ENCODE measurements at places on chromosomes 6 and 20.

DNA sequence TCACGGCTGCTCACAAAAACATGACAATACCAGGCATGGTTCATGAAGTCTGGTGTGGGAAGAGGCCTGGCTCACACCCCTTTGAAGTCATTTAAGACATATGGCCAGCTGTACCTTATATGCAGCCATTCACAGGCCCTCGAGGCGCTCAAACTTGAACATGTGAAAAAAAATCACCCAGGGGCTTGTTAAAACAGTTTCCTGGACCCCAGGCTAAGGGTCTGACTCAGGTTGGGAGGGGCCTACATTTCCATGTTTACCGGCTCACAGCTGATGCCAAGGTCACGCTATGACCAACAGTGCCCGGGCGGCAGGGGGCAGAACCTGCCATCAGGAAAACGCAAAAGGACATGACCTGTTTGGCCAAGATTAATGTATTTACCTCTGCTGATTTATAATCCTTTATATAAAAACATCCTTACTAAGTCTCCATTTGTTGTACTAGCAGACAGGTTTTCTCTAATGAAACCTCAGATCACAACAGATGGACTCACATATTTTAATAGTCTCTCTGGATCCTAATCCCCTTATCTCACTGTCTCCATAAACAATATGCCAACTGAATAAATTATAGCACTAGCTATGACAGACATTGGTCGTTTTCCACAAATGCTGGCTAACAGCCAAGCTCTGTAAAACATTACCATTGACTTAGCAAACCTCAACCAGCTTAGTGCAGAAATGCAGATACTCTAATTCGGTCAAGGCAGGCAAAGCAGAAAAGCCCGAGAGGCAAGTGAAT lies 19.9 kb downstream of the EZR start:
- DNase-seq, result no peak

DNA sequence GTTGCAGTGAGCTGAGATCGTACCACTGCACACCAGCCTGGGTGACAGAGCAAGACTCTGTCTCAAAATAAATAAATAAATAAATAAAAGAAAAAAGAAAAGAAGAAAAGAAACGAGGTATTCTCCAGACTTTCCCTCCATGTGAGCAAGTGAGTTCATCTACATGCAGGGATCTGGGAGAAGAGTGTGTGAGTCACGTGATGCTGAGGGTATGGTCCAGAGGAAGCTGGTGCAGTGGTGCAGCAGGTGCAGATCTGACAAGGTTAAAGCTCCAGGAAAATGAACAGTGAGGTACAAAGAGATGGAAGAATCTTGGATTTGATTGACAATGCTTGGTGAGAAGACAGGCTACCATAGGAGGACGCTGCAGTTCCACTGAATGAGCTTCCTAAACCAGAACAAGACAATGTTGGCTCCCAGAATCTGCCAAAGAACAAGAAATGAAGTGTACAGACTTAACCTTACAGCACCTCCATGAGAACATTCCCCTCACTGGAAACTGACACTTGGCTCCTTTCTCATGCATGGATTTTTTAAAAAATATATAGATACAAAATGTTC lies 79.5 kb upstream of the BTBD3 start:
- no peak for DNase-seq

- DNase-seq, result no peak
These were observed 96.2 kb downstream of the FAXC start for GRCh38 chr6:99253271-99253670.

DNA sequence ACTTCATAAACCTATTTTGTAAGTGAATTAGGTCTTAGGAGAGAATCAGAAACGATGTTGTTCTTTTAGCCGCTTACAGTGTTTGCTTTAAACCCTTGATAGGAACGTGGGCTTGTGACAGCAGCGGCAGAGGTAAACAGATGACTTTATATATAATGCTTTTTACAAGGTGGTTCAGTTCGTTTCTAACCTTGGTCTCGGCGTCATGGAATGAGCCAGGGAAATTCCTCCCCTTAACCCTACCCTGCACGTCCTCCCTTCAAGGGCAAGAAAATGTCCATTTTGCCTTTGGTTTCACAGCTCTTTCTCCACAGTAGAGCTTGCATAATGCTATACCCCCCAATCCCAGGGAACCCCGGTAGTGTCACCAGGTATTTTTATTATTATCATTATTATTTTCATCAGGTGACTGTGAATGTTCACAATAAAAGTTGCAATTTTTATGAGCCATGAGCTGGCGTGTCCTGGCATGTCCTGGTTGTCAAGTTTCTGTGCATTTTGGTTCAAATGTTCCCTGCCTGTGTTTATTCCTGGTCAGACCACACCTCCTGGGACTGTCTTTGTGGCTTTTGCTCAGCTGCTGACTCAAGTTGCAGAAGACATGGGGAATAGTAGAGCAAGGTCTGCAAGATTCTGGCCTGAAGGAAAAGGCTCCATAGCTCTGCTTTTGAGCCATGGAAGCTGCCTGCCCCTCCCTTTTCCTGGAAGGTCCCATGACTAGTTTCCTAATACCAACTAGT lies 112.8 kb upstream of the BMP2 start:
- DNase-seq, result no peak

DNA sequence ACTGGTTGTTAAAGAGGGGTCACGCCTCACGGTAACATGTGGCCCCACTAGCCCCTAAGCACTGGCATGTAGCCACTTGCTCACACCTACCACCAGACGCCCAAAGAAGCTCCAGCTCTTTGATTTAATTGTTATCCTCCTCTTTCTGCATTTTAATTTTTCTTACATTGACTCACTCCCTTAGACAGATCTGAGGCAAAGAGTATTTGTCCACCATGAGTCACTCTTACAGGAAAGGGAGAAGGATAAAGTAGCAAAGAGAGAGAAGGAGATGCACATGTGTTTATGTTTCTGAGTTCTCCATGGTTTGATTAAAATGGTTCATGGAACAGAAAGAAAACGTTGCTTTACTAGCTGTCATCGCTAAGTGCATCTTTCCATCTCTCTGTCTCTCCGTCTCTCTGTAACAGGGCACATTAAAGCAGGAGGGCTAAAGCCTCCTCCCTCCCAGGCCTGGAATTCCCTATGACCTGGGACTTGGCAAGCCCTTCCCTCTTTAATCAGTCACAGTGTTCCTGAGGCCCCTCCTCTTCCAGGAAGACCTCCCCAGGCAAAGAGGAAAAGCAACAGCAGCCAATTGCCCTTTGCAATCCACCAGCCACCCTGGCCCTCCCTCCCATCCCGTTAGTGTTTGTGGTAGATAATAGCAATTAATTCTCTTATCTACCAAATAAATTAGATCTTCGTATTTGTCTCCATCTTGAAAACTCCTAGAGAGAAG lies 112.8 kb upstream of the TSHZ2 start:
- DNase-seq, result no peak

- DNase-seq, result no peak
These were observed 101.5 kb downstream of the POPDC3 start for GRCh38 chr6:105078386-105078708.

- no peak for DNase-seq
These were observed 5.6 kb upstream of the GRM4 start for GRCh38 chr6:34151321-34152041.

DNA sequence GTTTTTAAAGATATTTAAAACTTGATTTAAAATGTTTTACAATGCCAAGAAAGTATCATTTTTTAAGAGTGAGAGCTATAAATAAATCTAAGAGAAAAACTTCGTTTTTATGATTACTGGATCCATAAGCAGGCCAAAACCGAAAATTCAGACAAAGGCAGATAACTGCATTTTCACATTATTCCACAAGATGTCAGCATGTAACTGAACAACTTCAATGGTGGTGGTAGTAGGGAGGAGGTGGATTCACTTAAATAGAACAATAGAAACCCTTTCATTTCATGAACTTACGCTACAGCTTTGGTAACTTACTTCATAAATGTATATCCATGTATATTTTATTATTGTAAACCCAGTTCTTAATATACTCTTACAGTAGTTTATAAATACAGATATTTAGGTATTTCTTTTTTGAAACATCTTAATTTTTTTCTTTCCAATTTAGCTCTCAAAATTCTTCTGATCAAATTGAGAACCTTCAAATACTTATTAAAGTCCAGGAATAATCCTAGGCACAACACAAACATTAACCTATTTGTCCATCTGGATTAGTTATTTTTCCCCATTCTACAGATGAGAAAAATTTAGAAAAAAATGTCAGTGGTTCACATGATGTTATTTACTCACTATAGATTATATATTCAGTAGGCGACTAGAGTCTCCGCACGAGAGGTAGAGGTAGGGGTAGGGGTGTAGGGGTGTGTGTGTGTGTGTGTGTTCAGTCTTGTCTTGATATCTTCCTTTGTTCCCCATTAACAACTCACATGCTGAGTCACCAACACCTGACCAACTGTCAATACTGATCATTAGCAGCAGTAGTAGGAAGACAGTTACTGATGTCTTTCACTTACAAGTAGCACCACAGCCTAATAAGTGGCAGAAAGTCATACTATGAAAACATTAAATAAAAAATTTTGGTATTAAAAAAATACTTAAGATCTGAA lies 111.5 kb downstream of the ARHGAP18 start:
- DNase-seq, result no peak

DNA sequence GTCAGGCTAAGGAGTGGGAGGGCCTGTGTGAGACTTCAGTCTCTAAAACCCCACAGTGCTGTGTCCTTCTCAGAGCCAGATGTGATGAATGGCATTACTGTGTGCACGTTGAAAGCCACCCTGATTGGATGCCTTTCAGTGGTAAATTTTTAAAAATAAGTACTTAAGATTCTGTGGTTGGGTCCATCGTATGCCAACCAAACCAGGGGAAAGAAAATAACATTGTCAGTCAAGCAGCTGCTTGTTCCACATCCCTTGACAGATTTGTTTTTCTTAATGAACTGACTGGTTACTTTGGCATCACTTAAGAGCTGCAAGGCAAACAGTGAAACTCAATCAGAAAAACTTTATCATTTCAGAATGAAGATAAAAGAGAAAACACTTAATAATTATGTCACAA lies 334.0 kb upstream of the NT5E start:
- DNase-seq, result no peak

- no peak for DNase-seq
These were observed 5.0 kb downstream of the MDFI start for GRCh38 chr6:41642960-41643898.

DNA sequence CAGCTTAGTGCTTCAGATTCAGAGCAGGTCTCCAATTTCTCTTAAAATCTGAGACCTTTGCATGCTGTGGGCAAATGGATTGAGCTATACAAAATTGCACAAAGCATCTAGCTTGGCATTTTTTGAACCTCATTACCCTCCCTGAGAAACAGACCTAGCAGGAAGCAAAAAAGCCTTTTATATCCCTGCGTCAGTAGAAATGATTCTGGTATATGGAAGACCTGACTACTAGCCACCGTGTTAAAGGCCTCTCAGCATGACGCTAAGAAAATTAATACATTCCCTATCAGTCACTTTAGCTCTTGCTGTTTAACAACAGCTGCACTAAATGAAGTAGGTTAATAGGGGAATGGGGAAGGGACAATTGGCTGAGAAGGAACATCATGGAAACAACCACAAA lies 110.7 kb upstream of the SMLR1 start:
- no peak for DNase-seq

DNA sequence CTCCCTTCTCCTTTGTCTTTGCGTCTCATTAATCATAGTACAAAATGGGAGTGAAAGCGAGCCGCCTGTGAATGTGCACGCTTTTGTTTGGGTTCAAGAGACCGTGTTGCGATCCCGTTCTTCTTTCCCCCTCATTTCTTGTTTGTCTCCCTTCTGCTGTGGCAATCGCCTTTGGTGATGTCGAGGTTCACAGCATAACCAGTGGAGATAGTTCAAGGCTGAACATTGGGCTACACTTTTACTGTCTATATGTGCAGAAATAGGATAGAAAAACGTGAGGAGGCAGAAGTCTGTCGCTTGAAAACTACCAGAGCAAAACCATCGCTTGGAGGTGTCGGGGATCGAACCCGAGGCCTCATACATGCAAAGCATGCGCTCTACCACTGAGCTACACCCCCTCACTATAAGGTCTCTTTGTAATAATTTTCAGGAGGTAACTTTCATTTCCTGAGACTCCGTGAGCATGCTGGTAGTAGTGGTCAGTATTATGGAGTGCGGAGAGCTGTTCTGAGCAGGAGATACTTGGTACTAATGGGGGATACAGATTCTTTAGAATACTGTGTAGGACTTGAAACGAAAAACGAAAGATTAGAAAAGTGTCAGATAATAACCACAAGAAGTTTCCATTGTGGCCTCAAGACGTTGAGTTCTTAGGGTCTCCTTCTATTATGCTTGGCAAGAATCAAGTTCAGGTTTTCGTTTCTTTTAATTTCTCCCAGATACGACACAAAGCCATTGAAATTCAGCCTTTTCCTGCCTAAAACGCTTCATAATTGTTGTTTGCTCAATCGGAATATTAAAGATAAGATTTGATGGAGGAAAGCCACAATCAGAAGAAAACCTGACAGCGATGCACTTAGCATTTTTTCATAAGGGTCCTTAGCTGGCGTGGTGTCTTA lies 106.6 kb downstream of the TRIM27 start:
- no peak for DNase-seq

- no peak for DNase-seq
These were observed 18.0 kb downstream of the MTHFD1L start for GRCh38 chr6:150883521-150883920.

DNA sequence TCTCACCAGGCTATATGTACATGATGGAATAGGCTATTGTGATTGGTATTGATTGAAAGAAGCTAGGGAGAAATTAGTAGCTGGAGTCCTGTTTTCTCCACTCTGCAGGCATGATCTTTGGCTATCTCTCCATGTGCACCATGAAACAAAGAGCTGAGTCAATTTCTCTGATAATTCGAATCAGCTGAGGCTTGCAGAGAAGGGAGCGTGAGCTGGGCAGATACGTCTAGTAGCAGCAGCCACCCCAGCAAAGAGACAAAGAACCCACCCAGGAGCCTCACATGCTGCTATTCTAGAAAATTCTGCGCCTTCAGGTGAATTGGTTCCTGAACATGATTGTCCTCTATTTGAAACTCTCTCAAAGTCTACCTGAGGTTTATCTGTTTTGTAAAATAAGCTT lies 6.9 kb upstream of the SGK1 start:
- no peak for DNase-seq

Data from stimulated activated CD8-positive, alpha-beta memory T cell treated with anti-CD3 and anti-CD28 coated beads, Interleukin-12 subunit alpha, Interleukin-12 subunit beta, amount 100 ng/mL, for 4 hours (primary cell).